ENCODE measurements at places on chromosomes 11 and 22.

DNA sequence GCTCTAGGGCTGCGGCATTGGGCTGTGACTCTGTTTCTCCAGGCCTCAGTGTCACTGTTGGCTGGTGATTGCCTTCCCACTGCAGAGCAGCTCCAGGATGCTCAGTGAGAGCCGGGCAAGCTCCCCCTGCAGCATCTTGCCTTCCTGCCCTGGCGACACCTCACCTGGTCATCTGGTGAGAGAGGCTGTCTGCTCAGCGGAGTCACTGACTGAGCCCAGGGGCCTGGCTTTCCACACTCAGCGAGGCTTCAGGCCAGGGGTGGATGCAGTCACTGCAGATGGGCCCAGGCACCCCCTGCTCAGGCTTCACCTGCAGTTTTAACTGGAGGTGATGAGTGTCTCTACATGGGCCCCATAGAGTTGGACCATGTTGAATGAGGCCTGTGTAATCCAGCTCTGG lies 136.8 kb downstream of the CACNA1I start:
- no peak for DNase-seq

DNA sequence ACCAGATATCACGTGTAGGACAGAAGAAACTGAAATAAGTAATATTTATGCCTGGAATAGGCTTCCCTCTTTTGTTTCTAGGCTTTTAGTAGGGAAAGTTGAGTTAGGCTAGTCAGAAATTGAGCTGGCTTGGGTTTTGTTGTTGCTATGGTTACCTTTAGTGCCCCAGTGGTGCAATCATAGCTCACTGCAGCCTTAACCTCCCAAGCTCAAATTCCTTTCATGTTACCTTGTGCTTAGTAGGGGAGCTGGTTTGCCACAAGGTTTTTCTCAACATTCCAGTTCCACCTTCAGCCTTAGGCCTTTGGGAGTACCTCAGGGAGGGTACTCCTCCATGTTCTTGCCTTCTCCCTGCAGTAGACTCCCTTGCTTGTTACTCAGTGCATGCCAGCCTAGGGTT lies 69.1 kb upstream of the SUSD2 start:
- DNase-seq: peak; percentile 24

GRCh38 chr11:110032957-110033570 lies 60.1 kb upstream of the ZC3H12C start:
- DNase-seq: no peak

- DNase-seq: no peak
These were observed 159.1 kb downstream of the PGR start for GRCh38 chr11:100970283-100971164.

DNA sequence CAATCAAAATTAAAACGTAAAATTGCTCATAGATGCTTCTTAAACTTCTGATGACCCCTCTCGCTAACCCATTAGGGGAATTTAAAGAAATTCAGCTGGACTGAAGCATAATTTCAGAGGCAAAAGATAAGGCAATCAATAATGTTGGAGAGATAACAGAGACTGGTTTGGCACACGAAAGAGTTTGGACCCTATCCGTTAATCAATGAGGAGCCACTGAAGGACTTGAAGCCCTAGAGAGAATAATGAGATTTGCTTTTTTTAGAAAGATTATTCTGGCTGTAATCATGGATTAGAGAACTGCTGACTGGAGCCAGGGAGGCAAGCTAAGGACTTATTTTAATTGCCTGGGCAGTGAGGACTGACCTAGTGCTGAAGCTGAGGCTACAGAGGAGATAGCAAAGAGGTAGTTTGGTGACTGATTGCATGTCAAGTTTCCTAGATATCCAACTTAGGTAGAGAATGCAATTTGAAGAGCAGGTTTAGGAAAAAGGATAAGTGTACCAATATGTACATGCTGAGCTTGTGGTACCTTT lies 11.9 kb upstream of the ARHGAP42 start:
- DNase-seq: no peak

DNA sequence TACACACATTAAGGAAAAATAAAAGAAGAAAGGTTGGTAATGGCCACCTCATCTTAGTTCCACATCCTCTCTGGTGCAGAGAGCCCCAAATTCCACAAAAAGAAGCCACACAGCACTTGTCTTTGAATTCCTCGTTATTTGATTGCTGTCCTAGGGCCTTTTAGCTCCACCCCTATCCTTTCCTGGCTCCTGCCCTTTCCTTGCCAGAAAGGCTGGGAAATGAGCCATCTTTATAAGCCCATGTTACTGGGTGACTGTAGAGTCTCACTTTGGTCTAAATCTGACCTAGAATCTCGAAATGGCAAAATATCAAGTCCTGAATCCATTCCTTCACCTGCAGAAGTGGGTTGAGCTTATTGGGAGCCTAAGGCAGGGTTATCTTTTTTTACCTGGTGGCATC lies 4.3 kb upstream of the TMEM132A start:
- no peak for DNase-seq

DNA sequence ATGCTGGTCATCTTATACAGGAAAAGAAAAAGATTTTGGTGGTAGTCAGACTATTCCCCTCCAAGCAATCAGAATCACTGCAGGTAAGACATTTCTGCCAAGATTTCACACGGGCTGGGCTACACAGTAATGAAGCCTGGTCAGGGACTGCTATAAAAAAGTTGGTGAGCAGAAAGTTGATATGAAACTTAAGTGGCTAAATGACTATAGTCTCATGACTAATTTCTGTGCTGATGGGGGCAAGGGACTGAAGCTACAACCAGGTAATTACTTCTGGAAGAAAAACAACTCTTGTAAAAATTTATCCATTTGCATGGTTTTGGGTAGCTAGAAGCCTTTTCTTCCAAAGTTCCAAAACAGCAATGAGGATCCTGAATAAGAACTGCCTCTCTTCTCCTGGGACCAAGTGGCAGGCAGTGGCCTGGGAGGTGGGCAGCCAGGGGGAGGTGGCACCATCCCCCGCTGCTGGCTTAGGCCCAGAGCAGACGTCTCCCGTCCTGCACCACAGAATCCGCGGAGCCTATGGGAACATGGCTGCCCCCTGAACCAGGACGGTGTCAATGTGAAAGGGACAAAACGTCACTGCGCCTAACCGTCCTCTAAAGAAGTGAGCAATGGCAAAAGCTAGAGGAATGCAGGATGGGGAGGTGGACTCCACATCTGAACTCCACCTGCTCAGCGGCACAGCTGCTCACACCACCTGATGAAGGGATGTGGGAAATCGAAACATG lies 122.6 kb upstream of the LMO1 start:
- no peak for DNase-seq

DNA sequence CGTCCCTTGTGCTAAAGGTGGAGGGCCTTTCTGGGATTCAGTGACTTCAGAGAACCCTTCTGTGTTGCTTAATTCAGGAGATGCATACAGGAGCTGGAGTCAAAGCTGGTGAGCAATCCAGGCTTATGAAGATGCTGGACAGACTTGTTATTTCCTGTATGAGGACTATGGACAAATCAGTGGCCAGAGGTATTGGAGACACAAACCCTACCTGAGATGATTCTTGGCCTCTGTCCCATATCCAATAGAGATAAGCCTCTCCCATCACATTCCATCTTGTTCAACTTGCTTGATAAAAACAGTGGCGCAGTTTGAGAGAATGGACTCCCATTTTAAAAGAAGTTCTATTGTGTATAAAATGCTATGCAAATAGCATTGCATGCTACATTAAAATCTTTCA lies at the start of gene MRGPRX1:
Gene MRGPRX1 (minus strand): TSS at position 101 of the 400 bp plus-strand sequence. CDS start 4,630 bp downstream, outside the sequence.
- DNase-seq: no peak

DNA sequence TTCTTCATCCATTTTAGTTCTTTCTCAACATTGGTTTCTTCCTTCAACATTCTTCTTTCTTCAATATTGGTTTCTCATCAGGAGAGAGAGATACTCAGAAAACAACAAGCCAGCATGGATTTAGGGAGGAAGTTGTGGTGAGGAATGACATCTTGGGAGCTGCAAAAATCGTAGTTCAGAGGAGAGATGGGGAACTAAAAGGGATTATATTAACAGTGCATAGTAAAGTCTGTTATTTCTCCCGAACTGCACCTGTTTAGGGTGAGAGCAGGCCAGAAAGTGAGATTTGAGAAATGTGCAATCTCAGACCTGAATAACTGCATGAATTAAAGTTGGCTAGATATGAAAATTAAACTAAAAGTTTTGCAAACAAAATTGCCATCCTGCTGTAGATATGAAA lies 94.5 kb downstream of the CASP12 start:
- no peak for DNase-seq

DNA sequence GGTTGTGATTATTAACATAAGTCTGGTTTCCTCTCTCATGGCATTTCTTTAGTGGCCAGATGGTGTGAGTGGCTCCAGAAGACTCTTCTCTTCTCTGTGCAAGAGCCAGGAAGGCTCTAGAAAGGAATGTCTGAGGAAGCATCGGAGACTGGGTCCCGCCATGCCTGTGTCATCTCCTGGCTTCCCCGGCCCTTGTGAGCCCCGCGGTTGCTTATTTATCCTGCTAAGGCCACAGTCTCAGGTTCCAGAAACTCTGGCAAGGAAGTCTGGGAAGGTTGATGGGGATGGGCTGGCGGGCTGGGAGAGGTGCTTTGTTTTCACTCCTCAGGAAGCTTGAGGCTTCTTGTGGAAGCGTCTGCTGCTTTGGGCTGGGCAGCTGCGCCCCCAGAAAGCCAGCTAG lies 18.9 kb downstream of the BCR start:
- DNase-seq: no peak

DNA sequence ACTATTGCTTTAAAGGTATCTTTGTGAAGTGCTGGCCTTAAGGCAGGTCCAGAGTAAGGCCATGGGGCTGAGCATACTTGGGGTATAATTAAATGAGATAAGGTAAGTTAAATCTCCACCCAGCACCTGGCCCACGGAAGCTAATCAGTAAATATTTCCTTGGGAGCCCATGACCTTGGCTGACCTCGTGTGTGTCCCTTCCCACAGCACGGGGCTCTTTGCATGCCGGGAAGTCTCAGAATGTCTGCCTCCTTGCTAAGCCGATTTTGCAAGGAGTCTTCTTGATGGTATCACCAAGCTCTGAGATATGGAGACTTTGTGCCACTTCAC lies 46.5 kb downstream of the ADM start:
- DNase-seq: no peak

- DNase-seq: no peak
These were observed 3.7 kb upstream of the IPO7 start for GRCh38 chr11:9380773-9381172.

GRCh38 chr22:35568751-35569739 lies 28.4 kb downstream of the RASD2 start:
- DNase-seq: peak; percentile 66

DNA sequence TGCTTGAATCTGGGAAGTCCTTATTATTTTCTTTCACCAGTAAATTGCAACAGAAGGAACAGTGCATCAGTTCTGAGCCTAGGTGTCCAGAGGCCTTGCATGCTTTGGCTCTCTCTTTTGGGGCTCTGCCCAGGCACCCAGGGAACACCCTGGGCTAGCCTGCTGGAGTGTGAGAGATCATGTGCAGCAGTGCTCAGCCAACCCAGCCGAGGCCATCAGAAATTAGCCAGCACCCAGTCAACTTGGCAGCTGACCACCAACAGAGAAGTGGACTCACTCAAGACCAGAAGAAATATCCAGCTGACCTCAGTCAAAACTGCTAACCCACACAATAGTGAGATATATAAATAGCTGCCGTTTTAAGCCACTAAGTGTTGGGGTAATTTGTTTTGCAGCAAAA lies 11.2 kb upstream of the P4HA3 start:
- DNase-seq: no peak

- no peak for DNase-seq
These were observed 5.4 kb downstream of the TMPRSS13 start for GRCh38 chr11:117923773-117924172.

- peak; percentile 78 for DNase-seq
These were observed 203.7 kb downstream of the PGR start for GRCh38 chr11:100925935-100926334.

DNA sequence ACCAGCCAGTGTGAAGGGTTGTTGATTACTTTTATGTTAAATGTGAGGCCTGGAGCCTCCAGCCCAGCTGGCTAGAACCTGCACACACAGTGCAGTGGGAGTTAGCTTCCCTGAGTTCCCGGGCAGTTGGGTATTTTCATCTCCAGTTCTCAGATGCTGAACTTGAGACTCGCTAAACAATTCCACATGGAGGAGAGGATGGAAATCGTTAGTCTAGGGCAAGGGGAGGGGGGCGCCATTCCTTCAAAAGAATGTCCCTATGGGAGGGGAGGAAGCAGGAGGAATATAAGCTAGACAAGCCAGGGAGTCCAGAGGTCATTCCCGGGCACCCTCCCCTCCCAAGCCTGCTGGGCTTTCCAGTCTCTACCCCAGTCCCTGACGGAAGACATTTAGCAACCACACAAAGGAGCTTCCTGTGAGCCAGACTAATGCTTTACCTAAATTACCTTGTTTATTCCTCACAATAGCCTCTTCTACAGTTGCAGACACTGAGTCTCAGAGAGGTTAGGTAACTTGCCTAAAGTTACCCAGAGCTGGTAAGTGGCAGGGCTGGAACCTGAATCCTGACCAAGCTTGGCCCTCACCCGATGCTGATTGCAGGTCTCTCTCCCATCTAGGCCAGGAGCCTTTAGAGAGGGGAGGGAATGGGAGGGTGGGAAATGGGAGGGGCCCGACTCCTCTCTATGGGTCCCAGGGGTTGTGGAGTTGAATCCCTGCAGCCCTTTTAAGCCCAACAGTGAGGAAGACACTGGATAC lies 1.9 kb upstream of the TSKU start:
- DNase-seq: no peak

DNA sequence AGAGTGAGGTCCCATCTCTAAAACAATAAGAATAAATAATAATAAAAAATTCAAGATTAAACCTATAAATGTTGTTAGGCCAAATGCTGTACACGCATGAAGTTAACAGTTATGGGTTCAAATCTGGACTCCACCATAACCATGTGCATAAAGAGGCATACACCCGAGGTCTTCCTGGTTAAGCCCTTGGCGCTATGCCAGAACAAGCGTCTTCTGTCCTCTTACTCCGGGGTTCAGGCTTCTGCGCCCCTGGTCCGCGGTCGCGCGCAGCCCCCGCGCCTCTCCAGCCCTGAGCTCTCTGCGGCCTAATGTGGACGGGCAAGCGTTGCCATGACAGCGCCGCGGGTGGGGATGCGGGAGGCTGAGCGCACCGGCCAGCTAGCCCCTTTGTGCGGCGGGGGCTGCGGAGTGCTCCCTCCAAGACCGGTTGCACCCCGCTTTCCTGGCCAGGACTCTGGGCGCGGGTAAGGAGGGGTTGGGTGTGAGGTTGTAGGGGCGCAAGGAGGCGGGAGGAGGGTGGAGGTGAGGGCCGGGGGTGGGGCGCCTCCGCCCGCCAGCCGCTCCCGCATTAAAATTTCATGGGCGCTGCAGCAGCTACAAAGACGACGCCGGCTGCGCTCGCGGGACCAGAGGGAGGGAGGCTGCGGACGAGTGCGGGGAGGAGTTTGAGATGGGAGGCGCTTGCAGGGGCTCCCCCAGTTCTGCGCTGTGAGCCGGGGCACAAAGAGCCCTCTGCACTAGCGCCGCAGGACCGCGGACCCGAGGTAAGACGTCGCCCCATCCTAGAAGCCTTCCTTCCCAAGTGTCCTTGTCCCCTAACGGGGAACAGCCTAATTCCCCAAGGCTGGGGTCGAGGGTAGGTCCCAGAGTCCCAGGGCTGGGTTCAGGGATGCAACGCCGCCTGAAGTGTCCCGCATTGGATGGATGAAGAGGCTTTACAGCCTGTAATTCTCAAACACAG lies at the start of gene MIAT:
Gene MIAT (plus strand): TSS at position 698 of the 961 bp plus-strand sequence.
- peak; percentile 24 for DNase-seq
